T-helper 2 cell (primary cell): ENCODE measurements at places on chromosomes 5 and 9.

DNA sequence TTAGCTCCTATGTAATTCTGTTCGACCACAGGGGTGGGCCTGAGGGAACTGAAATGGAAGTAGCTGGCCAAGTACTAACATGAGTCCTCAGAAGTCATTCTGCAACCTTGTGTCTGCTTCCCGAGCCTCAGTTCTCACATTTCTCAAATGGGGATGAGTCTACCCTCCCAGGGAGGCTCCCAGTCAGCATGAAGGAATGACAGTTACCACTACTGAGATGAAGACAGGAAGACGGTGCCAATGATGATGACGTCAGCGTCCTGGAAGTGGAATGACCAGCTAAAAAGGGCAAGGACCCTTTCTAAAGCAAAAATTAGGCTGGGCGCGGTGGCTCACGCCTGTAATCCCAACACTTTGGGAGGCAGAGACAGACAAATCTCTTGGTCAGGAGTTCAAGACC is 6.8 kb downstream of the PIP5KL1 start:
- no peak for DNase-seq

DNA sequence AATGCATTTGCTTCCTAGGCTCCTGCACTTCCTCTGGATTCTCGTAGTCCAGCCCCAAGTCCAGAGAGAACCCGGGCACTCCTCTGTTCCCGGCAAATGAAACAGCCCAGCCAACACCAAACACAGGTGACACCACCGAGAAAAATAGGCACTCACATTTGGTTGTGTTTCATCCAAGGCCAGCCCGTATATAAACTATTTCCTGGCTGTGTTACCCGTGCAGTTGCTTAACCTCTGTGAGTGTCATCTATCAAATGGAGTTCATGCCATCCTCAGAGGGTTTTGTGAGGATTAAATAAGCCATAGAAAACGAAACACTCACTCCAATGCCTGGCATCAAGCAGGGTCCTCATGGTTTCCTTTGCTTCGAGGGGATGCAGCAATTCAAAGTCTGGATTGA is 115.2 kb downstream of the BOD1 start:
- no peak for DNase-seq

DNA sequence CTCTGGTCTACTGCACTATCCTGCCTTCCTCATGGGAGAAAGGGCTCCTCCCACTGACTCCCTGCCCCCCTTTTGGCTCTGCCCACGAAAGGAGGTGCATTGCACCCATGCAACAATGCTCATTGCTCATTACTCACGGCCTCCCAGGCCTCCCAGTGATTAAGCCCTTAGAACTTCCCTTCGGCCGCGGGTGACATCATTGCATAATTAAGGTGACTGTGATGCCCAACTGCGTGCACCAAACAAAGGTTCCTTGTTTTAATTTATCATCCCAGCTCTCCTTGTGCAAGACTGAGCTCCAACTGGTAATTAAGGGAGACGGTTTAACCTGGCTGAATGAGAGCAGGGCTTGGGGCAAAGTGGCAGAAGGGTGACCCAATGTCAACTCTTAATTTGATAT is 180.4 kb downstream of the GAS1 start:
- no peak for DNase-seq

GRCh38 chr9:127680226-127680625 is 26.6 kb upstream of the CFAP157 start:
- no peak for DNase-seq

DNA sequence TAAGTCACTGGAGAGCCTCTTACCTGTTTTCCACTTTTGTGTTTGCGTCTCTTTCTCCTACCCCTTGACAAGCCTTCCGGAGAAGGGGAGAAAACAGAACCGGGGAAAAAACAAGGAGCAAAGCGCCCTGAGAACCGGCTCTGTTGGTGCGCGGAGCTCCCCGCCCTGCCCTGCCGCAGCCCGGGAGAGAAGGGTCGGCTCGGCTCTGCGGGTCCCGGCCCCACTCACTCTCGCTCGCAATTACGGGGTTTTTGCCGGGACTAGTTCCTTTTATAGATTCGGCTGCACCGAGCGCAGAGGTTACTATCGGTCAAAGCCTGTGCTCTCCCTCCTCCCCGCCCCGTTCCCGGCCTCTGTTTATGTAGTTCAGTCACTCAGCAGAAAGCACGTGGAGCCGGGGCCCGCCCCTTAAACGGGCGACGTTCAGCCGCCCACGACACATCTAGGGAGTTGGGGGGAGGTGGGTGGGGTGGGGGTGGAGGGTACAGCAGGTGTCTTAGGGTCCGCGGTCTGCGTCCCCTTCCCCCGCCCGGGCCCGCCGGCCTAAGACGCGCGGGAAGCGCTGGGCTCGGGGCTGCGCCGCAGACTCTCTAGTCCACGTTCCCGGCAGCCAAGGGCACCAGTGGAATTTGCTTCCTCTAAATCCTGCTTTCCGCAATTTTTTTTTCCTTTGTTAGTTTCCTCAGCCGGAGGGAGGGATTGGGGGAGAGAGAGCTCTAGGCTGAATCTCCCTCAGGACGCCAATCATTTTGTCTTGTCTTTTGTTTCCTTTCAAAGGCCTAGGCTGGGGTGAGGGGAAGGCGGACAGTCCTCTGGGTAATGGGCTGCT is at the start of gene ABCA1:
TSS of gene ABCA1 (minus strand) at position 244 of the 829 bp plus-strand sequence. CDS start 24,476 bp downstream, outside the sequence.
- DNase-seq = peak; percentile 51

DNA sequence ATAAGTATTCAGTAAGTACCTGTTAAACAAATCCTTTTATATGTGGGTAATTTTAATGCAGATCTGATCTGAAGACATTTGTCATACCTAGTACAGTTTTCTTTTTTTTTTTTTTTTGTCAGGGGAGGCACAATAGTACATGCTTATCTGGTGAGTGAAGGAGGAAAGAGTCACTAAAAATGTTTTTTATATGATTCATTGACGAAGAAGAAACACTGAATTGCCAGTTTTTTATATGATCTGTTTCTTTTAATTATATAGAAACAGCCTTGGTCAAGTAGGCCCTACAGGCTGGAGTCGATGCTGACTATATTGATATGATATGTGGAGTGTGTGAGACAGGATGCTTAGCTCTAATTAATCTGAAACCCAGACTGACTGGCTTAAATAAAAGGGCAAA is 315.2 kb downstream of the PSAT1 start:
- DNase-seq = no peak

DNA sequence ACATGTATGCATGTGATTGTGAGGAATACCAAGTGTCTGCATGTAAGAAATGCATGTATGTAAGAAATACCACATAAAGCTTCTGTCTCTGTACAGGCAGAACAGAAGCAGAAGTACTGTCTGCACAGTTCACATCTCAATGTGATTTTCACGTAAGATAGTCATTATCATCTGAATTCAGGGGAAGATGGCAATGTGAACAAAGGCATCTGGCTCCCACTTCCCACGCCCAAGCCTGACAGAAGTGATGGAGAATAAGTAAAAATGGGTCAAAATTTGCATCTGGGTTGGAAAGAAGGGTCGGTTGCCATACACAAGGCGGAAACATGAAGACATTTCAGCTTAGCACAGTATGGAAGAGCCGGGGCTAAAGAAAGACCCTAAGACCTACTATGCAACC is 71.7 kb downstream of the SUSD1 start:
- DNase-seq = no peak

- no peak for DNase-seq
Observed at GRCh38 chr5:56095579-56096102, 100.9 kb upstream of the IL6ST start.

DNA sequence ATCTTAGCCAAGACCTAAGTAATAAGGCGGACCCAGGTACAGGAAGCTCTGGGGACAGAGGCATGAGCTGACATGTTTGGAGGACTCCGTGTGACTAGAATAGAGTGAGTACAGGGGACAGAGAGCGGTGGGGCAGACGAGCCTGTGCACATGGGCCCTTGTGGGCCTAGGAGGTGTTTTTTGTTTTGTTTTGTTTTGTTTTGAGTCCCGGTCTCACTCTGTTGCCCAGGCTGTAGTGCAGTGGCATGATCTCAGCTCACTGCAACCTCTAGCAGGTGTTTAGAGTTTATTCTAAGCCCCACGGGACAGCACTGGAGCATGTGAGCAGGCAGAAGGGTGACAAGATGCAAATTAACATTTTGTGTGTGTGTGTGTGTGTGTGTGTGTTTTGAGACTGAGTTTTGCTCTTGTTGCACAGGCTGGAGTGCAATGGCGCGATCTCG is 3.1 kb upstream of the EEIG1 start:
- DNase-seq = no peak

- no peak for DNase-seq
Observed at GRCh38 chr5:140112685-140113179, 1.2 kb upstream of the PURA start.

- no peak for DNase-seq
Observed at GRCh38 chr9:115267790-115268189, 149.8 kb upstream of the TNC start.

DNA sequence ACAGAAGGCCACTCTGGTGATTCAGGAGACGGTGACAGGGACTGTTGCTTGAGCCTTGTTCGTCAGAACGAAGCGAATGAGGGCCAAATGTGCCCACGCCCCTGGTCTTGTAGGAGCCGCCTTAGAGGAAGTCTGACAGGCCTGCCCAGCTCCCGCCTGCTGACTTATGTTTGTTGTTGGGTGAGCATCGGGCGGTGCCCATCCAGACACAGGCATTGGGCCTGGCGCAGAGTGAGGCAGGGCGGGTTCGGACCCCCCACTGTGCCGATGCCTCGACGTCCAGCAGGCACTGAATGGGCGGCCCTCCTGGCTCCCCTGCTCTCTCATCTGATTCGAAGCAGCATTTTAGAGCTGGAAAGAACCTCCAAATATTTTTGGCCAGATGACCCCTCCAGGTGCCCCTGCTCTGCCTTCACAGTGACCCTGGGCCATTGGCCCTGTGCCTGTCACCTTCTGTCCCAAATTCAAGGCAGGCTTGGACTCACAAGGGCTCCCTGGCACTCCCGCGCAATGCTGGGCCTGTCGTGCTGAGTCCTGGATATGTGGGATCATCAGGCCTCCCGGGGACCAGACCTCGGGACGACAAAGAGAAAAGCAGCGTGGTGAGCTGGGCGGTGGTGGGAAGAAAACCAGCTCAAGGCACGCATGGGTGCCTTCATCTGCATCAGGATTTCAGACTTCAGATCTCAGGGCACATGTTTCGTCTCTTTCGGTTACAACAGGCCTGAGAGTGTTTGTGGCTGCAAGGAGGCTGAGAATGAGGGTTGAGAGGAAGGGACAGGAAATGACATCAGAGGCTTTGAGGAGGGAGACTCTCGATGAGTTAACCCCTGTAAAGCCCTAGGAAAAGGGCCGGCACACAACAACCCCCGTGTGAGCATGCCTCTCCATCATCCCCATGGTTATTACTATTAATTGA is 37.1 kb upstream of the OLFM1 start:
- no peak for DNase-seq

DNA sequence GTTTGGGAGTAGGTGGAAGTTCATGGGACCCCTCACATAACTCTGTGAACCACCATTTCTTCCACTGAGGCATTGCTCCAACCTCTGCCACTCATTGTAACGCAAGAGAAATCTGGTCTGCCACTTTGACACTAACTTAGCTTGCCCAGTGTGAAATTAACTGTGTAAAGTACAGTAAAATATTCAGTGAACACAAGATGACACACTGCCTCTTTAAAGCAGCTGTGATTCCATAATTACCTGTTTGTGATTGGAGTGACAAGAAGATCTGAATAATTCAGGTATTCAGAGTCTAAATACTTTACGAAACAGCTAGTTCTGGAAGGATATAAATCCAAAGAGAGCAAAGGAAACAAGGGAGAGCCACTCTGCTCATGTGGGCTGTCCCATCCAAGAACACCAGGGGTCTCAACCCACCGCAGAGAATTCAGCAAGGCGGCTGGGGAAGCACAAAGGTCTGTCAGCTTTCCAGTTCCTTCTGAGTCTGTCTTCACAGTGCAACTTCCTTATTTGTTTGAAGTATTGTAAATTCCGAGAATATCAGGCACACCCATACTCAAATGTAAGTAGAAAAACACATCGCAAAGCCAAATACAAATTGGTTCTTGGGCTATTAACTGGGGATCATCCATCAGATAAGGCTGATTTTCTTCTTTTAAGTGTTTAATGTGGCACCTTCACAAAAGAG is 86.9 kb downstream of the GNAQ start:
- DNase-seq = no peak

DNA sequence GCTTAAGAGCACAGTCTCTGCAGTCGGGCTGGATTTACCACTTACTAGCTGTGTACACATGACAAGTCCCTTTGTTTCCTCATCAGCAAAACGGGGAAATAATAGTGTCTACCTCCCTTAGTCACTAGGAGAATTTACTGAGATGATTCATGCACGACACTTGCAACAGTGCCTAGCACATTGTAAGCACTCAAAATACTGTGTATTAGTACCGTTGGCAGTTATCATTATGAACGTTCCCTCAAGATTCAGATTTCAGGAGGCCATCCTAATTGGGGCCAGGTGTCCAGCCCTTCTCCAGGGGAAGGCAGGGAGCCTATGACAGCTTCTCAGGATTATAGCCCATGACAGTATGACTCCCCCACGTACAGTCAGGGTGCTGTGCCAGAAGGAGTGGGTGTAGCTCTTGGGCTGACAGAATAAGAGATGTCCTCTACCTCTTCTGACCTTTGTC is 164.3 kb downstream of the DOCK2 start:
- peak; percentile 44 for DNase-seq

GRCh38 chr5:127744241-127744640 is 41.0 kb downstream of the CCDC192 start:
- no peak for DNase-seq

DNA sequence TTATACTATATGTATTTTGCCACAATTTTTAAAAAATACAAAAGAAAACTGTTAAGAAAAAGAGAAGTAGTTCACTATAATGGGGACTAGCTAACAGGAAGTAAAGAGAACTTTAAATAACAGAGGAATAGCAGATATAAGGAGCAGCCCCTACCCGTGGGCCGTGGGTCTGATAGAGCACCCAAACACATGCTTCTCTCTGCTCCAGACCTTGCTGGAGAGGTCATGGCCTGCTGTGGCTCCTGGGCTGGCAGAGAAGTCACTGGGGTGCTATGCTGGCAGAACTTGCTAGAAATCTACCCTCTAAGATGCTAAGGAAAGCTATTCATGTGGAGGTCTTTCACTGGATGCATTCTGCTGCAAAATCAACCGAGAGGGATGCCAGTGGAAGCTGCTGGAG is 10.0 kb upstream of the TNFAIP8 start:
- DNase-seq = no peak

GRCh38 chr5:138035605-138036537 is 3.0 kb upstream of the FAM13B start:
- peak; percentile 30 for DNase-seq

DNA sequence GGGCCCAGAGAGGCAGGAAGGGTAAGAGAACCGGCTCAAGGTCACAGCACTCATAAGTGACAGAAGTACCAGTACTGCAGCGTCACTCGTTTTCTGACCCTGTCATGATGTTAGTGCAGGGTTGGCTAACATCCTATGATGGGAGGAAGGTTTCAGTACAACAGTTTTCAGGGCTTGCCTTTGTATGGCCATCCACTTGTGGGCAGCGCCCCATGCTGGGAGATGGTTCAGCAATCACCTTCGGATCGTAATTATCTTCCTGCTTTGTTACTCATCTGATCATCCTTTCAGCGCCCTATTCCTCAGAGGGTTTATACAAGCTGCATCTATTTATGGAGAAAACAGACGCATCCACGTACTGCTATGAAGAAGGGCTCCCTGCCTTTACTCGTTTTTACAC is 2.4 kb downstream of the MAP1B start:
- DNase-seq = no peak

GRCh38 chr5:9799606-9800005 is 169.5 kb upstream of the TAS2R1 start:
- no peak for DNase-seq
